ENCODE measurements at places on chromosomes 4 and X.
A peak's percentile ranks its signal among the peaks of the same experiment; 100 is the strongest.

GRCh38 chrX:56796641-56797395, 67.8 kb downstream of the NBDY start:
- no peak for DNase-seq

- no peak for DNase-seq
Observed at GRCh38 chr4:188984518-188984917, 845.3 kb downstream of the TRIML1 start.

- DNase-seq = no peak
Observed at GRCh38 chr4:79273915-79274314, 51.9 kb downstream of the NAA11 start.

DNA sequence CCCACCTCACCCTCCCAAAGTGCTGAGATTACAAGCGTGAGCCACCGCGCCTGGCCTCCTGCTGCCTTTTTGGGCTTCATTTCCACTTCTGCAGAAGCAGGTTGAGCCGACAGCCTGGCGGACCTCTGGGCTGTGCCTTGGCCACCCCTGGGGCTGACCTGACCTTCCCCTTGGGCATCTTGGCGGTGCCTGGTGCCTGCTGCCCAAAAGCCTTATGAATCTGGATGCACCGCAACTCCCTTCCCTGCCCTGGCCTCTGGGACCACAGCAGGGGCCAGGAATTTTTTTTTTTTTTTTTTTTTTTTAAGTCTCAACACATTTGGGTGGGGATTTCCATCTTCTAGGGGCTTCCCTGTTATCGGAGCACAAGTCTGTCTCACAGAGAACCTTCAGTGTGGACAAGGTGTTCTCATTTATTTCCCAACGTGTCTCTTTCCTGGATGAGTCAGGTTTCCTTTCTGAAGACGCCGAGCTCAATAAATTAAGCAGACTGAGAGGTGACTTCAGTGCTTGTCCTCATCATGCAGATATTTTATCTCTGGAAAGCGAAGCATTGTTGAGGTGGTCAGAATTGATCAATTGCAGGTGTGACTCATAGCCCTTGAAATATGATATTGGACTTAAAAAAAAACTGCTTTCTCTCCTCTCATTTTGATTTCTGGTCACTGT, 79.7 kb downstream of the SHROOM2 start:
- no peak for DNase-seq

DNA sequence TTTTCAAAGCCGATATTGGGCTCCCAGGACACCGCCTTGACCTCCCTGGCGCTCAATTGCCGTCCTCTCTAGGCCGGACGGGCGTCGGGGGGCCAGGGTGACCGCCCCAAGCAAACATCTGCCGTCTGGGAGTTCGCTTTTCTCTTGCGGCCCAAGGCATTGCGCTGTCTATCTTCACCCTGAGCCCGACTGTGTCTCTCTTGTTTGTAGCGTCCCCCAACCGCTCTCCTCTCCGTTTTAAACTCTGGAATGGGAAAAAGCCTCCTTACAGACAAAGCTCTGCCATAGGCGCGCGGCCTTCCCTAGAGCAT, 551 bp upstream of the ARX start:
- no peak for DNase-seq

DNA sequence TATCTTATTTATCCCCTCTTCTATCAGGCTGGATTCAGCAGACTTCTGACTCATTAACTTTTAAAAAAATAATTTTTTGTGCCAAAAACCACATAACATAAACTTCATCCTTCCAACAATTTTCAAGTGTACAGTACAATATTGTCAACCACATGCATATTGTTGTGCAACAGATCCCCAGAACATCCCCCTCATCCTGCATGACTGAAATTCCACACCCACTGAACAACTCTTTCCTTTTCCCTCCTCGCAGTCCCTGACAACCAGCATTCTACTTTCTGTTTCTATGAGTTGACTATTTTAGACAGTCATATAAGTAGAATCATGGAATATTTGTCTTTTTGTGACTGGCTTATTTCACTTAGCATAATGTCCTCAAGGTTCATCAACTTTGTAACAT, 2.2 kb upstream of the MID2 start:
- no peak for DNase-seq

GRCh38 chr4:169621731-169622492, 1.5 kb downstream of the CLCN3 start:
- DNase-seq = peak; percentile 68

- DNase-seq = peak; percentile 9
Observed at GRCh38 chrX:153726286-153727122, 1.8 kb downstream of the ABCD1 start.

GRCh38 chr4:8850074-8850829, 21.4 kb downstream of the HMX1 start:
- no peak for DNase-seq

GRCh38 chrX:152821145-152821765, 9.3 kb downstream of the CETN2 start:
- DNase-seq = peak; percentile 18

DNA sequence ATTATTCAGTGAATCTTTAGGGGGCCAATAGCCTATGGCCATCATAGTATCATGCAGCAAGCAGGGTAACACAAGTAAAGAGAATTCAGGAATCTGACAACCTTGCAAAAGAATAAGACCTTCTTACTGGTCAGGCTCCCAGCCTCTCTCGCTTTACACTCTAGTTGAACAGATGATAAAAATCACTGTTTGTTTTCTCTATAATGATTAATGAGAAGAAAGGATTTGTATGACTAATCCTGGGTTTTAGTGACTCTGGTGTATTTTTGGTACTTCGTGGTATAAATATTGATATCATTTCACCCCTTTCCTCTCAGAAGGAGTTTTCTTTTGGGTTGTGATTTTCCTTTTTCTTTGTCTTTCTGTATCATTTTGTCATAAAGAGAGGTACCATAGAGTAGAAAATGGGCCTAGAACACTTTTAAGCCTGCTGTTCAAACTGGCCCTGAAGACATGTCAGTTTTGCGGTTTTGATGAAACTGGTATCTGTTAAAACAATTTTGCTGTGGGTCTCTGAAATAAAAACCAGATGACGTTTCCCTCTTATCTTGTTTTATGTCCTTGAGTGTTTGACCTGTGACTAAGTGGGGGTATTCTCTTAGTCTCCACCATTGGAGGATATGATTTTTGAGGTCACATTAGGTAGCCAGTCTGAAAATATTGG, 294.9 kb upstream of the TBX22 start:
- no peak for DNase-seq

GRCh38 chrX:22063284-22063683, 31.2 kb downstream of the PHEX start:
- DNase-seq = no peak

- DNase-seq = no peak
Observed at GRCh38 chr4:822361-823175, 3.4 kb downstream of the CPLX1 start.

GRCh38 chrX:28223469-28223868, 242.2 kb upstream of the DCAF8L1 start:
- no peak for DNase-seq

DNA sequence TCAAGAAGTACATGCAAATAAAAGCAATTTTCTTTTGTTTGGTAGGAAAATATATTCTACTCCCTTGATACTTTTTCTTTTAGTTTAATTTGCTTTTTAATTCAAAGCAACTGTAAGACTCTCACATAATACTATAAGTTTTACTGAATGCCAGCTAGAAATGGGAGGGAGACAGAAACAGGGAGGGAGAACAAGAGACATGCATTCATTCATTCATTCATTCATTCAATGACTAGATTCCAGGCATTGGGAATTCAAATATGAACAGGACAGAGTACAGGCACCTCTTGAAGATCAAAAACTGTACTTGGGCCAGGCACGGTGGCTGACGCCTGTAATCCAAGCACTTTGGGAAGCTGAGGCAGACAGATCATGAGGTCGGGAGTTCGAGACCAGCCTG, 85.6 kb downstream of the THOC2 start:
- DNase-seq = no peak

GRCh38 chr4:79833857-79834256, 239.2 kb downstream of the ANTXR2 start:
- DNase-seq = no peak

GRCh38 chr4:118955515-118955914, 66.9 kb downstream of the SYNPO2 start:
- no peak for DNase-seq

GRCh38 chr4:147791341-147791740, 59.5 kb downstream of the ARHGAP10 start:
- DNase-seq = no peak

DNA sequence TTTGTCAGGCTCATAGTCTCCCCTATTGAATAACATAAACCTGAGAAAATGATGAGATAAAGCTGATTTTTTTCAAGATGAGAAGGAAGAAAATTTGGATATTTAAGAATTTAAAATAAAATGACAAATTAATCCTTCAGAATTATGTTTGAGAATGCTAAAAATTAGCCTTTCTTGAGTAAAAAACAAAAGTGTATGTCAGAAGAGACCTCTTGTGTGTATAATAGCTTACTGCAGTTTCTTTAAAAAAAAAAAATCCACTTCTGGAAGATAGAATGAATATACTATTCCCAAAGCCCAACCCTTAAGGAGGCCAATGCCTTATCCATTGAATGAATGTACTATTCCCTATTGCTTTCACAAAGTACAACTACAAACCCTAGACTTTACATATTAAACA, 281.8 kb downstream of the RAPGEF2 start:
- no peak for DNase-seq

DNA sequence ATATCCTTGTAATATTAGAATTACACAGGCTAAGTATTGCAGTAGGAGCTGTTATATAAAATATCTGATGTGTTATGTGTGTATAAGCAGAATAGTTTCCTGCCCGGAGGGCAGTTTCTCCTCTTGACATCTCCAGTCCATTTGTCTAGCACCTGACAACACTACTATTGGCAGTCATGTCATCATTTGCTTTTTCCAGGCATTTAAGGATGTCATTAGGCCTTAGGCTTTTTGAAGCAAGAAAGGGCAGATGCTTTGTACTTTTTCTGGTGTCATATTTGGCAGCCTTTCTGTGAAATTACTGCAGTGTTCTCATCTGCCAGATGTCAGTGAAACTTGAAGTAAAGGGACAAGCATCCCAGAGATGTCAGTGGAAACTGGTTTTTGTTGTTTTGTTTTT, 2017.6 kb upstream of the IGFBP7 start:
- no peak for DNase-seq

DNA sequence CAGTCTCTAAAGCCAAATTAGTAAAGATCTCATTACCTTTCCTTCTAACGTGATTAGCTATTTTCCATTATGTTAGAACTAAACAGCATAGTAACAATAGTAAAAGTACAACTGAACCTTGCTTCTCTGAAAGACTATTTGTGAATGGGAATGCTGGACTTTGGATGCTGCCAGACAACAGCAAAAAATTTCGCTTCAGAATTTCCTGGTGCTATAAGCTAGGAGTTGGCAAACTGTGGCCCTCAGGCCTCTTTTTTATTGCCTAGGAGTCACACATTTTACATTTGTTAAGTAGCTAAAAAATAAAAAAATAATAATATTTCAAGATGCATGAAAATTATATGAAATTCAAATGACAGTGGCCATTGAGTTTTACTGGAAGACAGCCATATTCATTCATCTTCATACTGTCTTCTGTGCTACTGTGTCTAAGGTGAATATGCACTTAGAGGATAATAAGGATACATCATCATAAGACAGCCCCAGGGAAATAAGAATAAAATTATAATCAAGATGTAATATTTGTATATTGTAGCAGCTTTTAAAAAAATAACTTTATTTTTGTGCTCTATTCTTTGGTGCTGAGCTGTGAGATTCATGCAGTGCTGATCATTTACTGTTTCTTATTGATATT, 34.6 kb downstream of the RASGEF1B start:
- DNase-seq = no peak

- DNase-seq = no peak
Observed at GRCh38 chr4:93144644-93145043, 683.9 kb upstream of the ATOH1 start.

DNA sequence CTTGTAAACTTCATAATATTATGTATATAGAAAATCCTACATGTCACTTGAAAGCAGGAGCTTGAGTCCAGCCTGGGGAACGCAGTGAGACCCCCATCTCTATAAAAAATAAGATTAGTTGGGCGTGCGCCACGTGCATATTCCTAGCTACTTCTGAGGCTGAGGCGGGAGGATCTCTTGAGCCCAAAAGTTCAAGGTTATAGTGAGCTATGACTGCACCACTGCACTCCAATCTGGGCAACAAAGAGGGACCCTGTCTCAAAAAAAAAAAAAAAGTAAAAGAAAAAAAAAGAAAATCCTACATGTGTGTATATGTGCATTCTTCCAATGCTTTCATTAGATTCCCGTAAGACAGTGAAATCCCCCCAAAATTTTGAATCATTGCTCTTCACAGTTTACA, 1.7 kb downstream of the SEC31A start:
- no peak for DNase-seq

- DNase-seq = no peak
Observed at GRCh38 chr4:182418054-182418734, 175.0 kb downstream of the TENM3 start.

- no peak for DNase-seq
Observed at GRCh38 chr4:185693548-185694215, 118.3 kb downstream of the SORBS2 start.

- DNase-seq = no peak
Observed at GRCh38 chrX:65610040-65610439, 57.4 kb upstream of the MSN start.

GRCh38 chr4:82031376-82031927, 342.3 kb downstream of the HNRNPD start:
- no peak for DNase-seq

- no peak for DNase-seq
Observed at GRCh38 chrX:23797371-23798128, 14.6 kb downstream of the SAT1 start.

GRCh38 chr4:145984563-145984962, 45.9 kb upstream of the ZNF827 start:
- DNase-seq = no peak

DNA sequence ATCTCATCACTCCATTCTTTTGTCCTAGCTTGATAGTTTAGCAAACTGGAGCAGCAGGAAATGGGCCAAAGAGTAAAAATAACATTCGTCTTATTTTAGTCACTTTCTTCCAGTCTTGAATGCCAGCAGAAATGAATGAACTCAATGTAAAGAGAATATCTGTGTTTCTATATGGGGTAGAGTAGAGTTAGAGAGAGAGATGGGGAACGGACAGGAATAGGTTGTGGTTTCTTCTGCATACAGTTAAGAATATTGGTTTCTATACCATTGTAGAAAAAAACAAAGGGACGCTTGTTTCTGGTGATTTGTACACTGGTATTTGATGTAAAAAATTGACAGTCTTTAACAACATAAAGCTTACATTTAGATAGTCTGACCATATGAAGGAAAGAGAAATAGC, 8.9 kb downstream of the GPR174 start:
- DNase-seq = no peak

- DNase-seq = no peak
Observed at GRCh38 chrX:25650216-25650820, 487.8 kb upstream of the MAGEB18 start.

Measured in hematopoietic multipotent progenitor cell treated with erythropoietin and hydrocortisone succinate and interleukin-3 and kit ligand, for 15 days (in vitro differentiated cells).